ENCODE measurements at places on chromosomes 3 and 15.

- no peak for ATAC-seq
Measured at GRCh38 chr3:89182056-89182455, 74.6 kb downstream of the EPHA3 start.

DNA sequence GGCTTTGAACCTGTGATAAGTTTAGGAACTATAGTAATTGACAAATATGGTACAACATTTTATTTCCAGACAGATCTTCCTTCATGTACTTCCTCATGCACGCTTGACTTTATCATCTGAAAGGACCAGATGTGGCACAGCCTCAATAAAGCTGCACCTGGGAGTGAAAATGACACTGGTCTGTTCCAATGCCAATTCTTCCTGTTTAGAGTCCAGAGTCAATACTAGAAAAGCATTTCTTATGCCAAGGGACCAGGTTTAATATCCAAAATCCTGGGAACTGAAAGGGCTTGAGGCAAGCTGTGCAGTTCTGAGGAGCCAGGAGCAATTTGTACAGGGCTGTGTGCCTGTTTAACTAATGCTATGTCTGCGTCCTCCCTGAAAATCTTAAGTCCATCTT lies 15.3 kb downstream of the DPH6 start:
- ATAC-seq: no peak

- ATAC-seq: no peak
Measured at GRCh38 chr15:82532383-82532990, 7.8 kb downstream of the RPS17 start.

DNA sequence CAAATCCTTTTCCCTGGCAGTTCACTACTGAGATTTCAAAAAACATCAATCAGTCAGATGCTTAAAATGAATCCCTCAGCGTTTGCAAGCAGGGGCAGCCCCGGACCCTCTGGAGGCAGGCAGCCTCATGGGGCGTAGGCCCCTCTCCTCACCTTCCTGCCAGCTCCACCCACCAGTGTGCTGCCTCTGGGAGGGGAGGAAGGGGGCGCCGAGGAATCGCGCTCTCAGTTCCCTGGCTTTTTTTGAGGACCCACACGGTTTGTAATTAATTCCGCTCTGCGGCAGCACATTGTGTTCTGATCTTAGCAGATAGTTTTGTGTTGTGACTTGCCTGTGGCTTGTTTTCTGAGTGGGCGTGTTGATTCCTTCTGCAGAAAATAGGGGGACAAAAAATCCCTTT lies 159.9 kb downstream of the KLF13 start:
- no peak for ATAC-seq

DNA sequence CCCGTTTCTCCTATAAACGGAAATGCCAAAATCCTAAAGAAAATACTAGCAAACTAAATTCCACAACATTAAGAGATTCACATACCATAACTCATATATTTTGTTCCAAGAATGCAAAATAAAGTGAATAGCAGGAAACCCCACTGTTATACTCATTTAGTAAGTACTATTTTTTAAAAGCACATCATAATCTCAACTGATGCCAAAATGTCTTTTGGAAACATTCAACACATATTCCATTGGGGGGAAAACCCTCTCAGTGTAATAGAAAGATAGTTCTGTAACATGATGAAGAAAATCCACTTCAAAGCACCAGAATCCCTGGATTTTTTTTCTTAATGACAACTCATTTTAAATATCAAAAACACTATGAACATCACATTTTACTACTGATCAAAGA lies 93.0 kb upstream of the EIF1B start:
- ATAC-seq: no peak

DNA sequence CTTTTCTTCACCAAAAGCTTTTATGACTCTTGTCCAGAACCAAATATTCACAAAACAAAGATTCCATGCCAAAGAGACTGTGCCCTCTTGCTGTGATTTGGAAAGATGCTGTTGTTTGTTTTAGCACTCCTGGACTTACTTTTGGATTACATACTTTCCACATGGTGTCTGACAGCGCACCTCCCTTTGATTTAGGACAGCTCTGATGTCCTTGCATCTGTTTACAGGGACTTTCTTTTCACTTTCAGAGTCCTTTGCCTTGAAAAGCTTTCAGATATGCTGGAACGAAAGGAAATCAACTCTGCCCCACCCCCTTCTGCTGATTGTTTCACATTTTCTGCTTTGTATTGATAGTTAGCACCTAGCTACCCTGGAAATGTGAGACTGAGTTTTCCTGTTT lies 133.0 kb upstream of the NR2E3 start:
- no peak for ATAC-seq

DNA sequence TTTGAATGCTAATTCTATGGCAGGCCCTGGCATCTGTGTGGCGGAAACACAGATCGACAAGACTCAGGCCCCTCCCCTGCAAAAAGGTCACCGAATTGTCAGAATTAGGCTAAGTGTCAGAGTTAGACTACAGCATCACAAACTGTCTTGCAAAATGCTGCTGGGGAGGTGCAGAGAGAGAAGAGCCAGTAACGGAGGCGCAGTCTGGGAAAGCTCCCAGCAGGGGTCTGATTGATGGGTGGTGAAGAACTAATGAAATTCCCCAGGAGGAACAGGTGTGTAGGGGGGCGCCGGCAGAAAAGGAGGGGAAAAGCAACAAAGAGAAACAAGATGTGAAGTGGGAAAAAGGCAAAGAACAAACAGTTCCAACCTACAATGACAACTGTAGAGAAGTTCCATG lies 72.7 kb upstream of the TAMM41 start:
- ATAC-seq: no peak

DNA sequence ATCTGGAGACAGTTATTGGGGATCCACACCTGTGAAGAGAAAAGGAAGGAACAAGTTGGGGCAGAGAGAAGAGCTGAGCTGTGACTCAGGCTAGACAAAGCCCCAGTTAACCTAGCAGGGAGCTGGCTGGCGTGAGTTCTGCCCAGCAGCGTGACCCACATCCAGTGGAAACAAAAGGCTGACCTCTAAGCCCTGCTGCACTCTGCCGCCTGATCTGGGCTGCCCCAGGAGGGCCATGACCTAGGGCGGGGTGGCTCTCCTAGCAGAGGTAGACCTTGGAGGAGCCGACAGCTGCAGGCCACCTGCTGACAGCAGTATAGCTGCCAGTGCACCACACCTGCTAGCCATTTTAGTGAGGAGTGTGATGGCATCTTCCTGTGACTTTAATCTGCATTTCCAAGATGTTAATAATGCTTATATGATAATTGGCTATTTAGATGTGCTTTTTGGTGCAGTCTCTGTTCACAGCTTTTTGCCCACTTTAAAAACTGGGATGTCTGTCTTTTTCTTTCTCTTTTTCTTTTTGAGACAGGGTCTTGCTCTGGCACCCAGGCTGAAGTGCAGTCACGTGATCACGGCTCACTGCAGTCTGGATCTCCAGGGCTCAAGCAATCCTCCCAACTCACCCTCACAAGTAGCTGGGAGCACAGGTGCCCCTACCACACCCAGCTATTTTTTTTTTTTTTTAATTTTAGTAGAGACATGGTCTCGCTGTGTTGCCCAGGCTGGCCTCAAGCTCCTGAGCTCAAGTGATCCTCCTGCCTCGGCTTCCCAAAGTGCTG lies 78.1 kb downstream of the LSM3 start:
- no peak for ATAC-seq

DNA sequence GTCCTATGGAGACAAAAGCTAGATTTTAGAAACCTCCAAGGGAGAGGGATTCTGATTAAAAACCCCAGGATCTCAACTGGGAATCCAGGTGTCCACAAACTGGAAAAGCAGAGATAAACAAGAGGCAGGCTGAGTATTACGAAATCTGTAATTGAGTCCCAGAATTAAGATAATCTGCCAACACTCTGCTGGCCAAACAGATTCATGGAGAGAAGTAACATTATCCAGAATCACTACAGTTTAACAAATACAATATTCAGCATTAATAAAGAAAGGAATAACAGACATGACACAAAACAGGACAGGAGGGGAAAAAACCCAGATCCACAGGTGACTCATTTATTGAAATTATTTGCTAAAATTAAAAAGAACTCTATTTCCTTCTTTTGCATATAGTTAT lies 227.2 kb upstream of the NANOGP8 start:
- no peak for ATAC-seq

GRCh38 chr15:40279437-40280141 lies 3.3 kb downstream of the ANKRD63 start:
- peak; percentile 62 for ATAC-seq

DNA sequence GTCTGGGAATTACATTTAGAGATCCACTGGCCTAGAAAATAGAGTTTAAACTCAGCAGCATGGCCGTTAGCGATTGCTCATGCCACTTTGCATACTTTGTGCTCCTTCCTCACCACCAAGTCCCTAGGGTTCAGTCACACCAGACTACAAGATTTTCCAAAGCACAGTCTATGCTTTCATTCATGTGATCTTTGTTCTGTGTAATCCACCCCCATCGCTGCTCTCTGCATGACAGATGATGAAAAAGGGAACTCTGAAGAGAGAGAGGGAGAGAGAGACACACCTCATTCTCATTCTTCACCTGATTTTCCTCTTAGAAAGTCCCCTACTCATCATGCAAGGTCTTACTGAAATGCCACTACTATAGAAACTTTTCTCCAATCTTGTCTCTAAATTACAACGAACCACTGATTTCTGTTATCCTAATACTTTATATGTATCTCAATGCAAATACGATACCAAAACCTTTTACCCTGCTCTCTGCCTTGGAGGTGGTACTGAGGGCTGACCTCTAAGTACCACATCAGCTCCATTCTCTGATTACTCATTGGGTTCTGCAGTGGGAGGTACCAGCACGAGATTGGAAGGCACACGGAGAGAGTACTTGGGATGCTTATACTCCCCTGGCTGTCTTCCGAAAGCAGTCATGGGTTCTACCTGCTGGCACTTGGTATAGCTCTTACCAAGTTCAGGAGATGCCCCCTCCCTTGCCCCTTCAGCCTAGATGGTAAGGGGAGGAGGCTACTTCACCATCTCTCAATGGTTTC lies 1.1 kb upstream of the PARP15 start:
- peak; percentile 89 for ATAC-seq

- no peak for ATAC-seq
Measured at GRCh38 chr3:81760215-81760614, 1.2 kb downstream of the GBE1 start.

DNA sequence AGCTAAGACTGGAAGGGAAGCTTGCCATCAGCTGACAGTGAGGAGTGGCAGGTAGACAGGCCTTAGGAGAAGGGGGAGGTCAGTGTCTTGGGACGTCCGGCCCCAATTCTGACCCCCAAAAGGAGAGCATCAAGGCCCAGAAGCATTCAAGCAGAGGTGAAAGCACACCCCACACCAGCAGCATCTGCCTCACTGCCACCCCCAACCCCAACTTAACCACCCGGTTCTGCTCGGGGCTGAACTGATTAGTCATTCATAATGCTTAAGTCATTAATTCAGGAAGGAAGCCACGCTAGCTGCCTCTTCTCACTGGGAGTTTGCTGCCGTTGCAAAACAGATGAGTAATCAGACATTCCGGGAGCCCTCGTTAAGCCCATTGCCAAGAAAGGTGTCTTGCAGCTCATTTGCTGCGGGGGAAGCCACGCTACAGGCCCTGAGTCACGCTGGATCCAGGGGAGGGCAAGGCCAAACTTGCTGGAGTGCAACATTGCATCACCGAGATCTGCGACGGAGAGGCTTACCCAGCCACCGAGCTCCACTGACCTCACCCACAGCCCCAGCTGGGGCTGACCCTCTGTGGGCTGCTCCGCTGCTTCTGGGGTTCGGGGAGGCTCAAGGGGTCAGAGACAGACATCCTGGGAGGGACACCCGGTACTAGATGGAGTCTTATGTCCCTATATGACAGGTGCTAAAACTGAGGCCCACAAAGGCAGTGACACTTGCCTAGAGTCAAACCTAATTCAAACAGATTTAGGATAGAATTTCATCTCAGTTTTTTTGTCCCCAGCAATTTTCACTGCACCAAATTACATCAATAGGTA lies 46.4 kb upstream of the HES1 start:
- peak; percentile 98 for ATAC-seq

GRCh38 chr15:62250186-62250585 lies 85.1 kb upstream of the C2CD4B start:
- ATAC-seq: no peak

GRCh38 chr3:150451329-150452048 lies 43.4 kb downstream of the TSC22D2 start:
- ATAC-seq: no peak

DNA sequence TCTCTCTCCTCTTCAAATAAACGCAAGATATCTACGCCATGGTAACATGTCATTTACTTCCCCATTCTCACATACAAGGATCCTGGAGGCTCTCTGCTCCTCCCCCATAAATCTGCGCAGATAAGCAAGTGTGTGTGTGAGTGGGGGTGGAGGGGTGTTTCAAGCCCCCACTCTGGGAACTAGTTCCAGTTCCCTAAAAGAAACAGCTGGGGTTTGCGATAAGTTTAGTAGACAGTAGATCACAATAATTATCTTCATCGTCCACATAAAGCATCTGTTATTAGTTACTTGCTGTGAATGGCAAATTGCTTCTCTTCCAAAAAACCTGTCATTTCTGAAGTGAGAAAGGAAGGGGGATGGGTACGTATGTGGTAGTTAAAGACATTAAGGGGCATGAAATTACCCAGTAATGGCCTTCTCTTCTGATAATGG lies 79.8 kb downstream of the RBPMS2 start:
- no peak for ATAC-seq

DNA sequence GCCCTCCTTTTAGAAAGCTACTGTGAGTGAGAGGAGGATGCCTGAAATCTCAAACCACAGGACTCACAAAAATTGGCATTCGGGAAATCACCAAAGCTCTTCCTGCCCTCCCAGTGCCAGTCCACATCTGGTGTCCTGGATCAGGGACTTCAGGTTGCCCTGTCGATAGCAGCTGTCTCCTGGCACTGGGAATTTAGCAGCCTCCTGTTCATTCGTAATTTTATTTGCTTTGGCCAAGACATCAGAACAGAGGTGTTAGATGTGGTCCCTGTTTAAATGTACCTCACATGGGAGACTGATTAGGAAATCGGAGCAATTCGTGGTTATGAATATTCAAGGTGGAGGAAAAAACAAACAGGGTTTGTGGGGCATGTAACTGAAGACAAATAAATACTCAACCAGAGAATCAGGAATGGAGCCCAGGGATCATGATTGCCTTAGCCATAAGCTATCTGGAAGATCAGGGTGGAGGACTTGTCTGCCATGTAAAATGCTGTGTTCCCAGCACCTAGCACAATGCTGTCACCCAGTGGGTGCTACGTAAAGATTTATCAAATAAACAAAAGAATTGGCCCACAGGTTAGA lies 265.2 kb upstream of the PROK2 start:
- no peak for ATAC-seq

- no peak for ATAC-seq
Measured at GRCh38 chr3:134143828-134144401, 106.7 kb downstream of the RYK start.

DNA sequence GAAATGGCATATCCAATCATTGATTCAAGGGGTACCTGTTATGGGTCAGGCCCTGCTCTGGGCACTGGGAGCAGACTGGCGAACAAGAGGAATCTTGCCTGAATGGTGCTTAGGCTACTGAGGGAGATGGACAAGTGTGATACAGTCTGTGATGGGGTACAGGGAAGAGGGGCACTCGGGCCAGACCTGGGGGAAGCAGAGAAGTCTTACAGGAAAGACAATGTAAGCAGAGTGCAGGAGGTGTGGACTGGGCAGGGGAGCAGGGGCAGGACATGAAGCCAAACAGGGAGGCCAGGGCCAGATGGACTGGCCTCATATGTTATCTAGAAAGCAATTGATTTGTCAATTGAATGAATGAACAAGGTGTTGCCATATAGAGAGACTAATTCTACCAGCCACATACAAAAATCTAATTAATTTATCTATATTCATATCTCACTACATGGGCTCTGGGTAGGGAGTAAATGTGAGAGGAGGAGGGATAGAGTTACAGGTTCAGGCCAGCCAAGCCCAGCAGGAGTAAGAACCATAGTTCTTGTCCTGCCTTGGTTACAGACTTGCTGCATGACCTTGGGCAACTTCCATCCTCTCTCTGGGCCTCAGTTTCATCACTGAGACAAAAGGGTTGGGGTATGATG lies 3.6 kb upstream of the IGDCC4 start:
- no peak for ATAC-seq
